ENCODE measurements at places on chromosomes 2 and 18.
A peak's percentile ranks its signal among the peaks of the same experiment; 100 is the strongest.

DNA sequence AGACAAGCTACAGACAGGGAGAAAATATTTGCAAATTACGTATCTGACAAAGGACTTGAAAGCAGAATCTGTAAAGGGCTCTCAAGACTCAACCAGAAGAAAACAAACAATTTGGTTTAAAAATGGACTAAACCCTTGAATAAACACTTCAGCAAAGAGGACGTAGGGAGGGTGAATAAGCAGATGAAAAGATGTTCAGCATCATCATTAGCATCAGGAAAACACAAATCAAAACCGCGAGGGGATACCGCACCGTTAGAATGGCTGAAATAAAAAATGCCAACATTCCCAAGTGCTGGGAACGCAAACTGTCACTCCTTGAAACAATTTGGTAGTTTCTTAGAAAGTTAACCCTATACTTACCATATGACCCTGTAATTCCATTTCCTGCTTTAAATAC lies 136.7 kb downstream of the MBP start:
- no peak for DNase-seq

DNA sequence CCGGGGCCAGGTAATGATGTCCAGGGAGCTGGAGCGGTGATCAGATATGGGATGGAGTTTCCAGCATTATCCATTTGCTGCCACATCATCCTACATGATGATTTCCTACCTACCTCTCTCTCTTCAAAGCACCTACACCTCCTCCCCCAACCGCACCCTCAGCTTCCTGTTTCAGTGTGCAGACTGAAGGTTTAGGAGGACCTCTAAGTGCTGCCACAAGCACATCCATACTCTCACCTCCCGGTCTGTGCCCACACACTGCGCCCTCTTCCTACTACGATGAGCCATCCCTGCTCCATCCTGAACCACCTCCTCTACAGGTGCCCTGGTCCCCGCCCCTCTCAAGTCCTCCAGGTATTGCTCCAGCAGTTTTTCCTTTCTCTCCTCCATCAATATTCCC lies 123.7 kb downstream of the ALPK2 start:
- no peak for DNase-seq

DNA sequence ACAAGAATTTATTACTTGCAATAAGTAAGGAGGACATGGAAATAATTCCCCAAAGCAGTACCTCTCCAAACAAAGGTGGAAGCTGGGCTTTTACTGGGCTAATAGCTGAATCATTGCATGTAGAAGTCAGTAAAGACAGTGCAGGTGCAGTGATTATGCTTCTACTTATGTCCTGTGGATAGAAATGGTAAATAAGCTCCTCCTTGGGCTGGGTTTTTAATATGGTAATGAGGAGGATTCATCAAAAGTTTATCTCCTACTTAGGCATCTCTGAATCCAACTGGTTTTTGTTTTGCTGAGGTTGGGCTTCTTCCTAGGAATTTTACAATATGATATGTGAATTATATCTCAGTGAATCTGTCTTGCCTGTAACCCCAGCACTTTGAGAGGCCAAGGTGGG lies 297.4 kb upstream of the MC4R start:
- DNase-seq: no peak

DNA sequence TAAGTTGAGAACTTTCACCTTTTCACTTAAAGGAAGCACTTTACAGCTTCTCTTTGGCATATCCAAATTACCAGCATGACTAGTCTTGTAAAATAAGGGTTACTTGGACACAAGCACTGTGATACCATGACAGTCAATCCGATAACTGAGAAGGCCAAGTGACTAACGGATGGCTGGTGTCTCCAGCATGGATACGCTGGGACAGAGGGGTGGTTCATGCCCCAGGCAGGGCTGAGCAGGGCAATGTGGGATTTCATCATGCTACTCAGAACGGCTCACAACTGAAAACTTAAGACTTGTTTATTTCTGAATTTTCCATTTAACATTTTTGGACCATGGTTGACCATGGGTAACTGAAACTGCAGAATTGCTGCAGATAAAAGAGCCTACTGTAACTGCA lies 43.1 kb upstream of the GPR155 start:
- no peak for DNase-seq

- no peak for DNase-seq
These were observed 52.7 kb upstream of the ITGA4 start for GRCh38 chr2:181404472-181404871.

GRCh38 chr18:4599312-4599711 lies 144.2 kb upstream of the DLGAP1 start:
- no peak for DNase-seq

- no peak for DNase-seq
These were observed 304.7 kb upstream of the SYT4 start for GRCh38 chr18:43581936-43582519.

- DNase-seq: no peak
These were observed 65.4 kb upstream of the ACAA2 start for GRCh38 chr18:49878567-49879270.

DNA sequence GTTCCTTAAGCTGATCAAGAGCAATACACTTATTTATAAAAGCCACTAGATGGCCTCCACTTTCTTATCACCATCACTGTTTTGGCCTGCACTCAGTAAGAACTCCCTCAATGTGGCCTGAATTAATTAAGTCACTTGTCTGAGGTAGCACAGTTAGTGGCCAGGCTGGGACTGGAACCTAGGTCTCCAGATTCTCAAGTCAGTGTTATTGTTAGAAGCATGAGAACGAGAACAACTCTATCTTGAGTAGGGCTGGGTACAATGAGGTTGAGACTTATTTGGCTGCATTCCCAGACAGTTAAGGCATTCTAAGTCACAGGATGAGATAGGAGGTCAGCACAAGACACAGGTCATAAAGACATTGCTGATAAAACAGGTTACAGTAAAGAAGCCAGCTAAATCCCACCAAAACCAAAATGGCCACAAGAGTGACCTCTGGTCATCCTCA lies 115.8 kb downstream of the SS18 start:
- DNase-seq: no peak

- no peak for DNase-seq
These were observed 202.4 kb downstream of the ARL6IP6 start for GRCh38 chr2:152920846-152921245.

DNA sequence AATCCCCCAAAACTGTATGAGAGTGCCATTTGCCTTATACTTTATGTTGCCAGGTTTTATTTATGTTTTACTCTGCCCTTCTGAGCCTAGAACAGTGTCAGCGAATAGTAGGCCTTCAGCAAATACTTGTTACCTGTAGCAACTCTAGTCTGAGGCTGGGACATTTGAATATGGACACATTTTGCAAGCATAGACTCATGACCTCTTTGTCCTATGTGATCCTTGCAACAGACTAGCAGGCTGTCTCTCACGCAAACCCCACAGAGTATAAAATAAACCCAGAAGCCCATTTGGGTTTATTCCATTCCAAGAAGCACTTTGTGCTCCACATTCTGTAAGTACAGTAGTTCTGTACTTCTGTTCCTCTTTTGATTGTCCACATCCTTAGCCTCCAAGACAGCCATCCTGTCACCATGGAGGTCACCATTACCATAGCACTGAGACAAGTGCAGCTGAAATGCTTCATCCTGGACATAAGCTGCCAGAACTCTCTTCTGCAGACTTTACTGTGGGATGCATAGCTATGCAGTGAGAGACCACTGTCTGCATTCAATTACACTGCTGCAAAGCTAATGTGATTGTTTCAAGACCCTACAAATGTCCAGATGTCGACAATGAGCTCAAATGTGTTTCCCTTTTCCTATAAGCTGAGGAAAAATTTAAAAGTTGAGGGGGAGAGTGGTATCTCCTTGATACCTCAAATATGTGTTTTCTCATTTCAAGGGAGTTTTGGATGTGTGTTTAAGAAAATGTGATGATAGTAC lies 425.7 kb downstream of the PID1 start:
- no peak for DNase-seq

DNA sequence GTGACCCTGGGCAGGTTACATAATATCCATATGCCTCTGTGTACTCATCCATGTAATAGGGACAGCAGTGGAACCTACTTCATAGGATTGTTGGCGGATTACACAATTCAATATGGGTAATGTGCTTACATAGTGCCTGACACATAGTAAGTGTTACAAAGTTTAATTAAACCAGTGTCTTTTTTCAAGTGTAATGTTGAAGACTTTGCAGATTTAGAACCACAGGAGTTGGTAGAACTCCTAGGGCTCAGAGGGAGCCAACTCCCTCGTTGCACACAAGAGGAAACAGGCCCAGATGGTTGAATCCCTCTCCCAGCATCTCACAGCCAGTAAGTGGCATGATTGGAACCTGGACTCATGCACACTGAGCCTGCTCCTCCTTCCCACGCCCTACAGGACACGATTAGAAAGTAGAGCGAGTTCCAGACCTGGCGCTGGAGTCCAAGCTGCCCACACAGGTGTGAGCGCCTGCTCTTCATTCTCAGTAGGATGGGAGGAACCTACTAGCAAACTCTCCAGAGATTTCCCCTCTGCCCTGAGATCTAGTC lies 97.8 kb downstream of the VSNL1 start:
- no peak for DNase-seq

GRCh38 chr2:229492034-229492433 lies 220.9 kb upstream of the PID1 start:
- DNase-seq: no peak

DNA sequence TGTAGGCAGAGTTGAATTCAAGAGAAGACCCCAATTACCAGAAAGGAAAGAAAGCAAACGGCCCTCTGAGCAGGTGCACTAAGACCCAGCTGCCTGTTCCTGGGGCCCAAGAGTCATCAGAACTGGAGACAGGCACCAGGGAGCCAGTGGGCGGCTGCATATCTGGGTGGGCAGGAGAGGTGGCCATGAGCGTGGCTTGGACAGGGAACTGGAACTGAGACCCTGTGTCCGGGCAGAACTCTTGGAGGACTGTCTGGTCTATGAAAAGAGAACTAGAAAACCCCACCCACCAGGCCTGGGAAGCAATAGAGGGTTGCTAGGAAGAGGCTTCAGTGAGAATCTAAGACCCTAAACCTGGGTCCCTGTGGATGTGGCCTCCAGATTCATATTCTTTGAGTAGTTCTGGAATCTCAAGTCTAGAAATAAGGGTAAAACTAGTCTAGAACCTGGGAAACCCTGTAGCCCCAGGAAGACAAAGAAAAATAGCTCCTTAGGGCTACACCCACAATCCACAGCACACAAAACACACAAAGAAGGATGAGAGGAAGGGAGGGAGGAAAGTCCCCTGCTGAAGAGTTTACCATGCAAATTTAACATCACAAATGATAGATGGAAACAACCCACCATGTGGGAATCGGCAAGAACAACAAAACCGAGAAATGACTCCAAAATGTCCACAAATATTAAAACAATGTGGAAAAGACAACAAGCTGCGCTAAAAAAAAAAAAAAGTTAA lies 147.0 kb downstream of the HDAC4 start:
- no peak for DNase-seq

- DNase-seq: no peak
These were observed 151.2 kb downstream of the PRPF40A start for GRCh38 chr2:152565884-152566727.

- no peak for DNase-seq
These were observed 27.2 kb downstream of the LHCGR start for GRCh38 chr2:48728295-48728694.

DNA sequence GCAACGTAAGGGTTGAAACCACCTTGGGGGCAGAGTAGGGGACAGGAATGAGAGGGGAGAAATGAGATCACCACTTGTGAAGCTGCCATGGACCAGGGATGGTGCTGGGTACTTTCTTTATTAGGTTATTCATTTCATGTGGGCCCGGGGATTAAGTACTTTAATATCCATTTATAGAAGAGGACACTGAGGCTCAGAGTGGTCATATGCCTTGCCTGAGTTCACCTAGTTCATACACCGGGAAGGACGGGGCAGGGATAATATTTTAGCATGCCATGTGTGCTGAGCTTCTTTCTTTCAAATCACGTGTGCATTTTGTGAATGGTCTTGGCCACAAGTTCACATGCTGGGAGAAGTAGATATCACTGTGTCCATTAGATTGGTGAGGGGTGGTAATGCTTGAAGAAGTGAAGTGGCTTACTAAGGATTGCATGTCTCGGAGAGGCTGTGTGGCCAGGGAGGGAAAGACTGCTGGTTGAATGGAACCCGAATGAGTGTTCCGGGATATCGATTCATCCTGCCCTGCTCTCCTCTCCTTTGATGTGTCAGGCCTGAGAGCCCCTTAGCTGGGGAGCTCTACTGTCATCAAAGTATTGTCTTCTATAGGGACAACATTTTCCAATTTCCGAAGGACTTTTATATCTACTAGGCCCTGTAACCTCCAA lies 187.1 kb downstream of the MYCN start:
- no peak for DNase-seq

DNA sequence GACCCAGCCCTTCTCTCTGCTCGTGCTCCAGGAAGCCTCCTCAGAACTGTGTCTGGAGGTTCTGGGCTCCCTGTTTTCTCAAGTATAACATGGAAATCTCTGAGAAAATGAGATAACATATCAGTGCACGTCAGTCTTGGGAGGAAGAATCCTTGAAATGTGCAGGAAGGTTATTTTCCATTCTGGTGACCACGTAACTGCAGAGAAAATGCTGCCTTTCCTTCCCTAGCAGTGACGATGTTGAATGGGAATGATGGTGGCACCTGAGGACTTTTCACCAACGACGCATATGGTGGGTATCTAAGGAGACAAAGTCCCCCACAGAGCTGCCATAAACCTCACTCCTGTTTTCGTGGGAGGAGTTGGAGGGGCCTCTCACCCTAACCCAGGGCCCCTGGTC lies 272.1 kb upstream of the SIX2 start:
- DNase-seq: no peak

DNA sequence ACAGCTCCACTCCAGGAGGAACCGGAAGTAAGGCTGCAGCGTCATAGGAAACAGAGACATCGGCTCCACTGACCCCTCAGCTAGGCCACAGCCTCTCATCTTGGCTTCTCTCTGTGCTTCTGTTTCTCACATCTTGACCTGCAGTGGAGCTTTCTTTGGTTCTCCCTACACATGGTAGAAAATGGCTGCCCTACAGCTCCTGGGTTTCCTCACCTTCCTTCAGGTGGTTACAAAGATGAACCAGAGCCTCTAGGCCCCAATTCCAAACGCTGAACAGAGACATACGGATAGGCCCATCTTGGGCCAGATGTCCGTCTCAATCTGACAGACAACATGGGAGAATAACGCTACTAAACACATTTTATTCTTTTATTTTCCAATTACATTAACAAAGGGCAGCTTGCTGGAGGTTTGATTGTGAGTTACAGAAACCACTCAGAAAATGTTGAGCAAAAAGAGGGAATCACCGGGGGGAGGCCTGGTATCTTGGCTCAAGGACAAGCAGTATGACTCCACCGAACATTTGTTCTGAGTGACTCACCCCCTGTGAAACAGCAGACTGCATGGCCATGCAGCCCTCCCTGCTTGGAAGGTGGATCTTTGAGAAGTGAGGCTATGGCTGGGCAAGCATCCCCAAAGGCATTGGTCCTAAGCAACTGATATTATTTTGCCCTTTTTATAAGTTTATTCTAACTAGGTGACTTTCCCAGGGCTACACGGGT lies 303.5 kb downstream of the CDCA7 start:
- DNase-seq: peak; percentile 49

DNA sequence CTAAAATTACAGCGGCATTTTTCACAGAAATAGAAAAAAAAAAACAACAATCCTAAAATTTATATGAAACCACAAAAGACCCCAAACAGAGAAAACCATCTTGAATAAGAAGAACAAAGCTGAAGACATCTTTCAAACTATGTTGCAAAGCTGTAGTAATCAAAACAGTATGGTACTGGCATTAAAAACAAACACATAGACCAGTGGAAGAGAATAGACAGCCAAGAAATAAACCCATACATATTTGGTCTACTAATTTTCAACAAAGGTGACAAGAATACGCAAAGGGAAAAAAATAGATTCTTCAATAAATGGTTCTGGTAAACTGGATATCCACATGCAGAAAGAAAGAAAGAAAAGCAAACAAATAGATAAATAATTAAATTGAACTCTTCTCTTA lies 9.0 kb upstream of the CCDC150 start:
- no peak for DNase-seq
